ENCODE measurements at places on chromosomes 1 and 21. TPM values are rescaled to one million over a fixed set of nuclear protein-coding genes. Genes with fewer than 3 reads are reported as not detected.

- no peak overlapping the region for H3K27ac ChIP-seq
- no peak overlapping the region for H3K4me3 ChIP-seq
- no peaks in the 10 kb centered on the region for H3K4me1 ChIP-seq
- no peaks in the 10 kb centered on the region for H3K27me3 ChIP-seq
- DNase-seq = no peak
Observed at GRCh38 chr1:189369612-189370011, 1108.1 kb downstream of the BRINP3 start.

Gene OR10Z1
- total RNA-seq = not detected

Gene SERPINC1
- not detected for total RNA-seq

Gene OR6N2
- total RNA-seq = not detected

GRCh38 chr1:32051706-32052105, 21.0 kb upstream of the TMEM39B start:
- H3K36me3 ChIP-seq = peaks cover 58% of the 10 kb centered on the region
- peaks cover 18% of the 10 kb centered on the region for H3K4me1 ChIP-seq
- no peaks in the 10 kb centered on the region for H3K27me3 ChIP-seq
- no peak for DNase-seq
